ENCODE measurements at places on chromosomes 1 and 21.

DNA sequence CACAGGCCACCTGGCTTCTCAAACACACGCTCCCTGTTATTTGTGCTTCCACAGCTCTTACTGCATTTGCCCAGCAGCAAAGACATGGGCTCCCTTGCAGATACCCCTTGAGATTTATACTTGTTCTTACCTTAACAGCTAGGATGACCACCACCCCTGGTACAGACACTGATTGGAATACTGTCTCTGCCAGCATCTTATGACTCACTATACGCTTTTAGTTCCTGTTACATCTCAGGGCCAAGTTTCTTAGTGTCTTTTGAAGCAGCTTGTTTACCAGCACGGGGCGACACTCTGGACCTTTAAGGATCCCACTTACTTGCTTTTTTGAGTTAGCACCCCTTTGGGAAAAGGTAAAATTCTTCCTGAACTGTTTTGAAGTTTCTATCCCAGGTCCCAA is 874.8 kb downstream of the KCNT2 start:
- DNase-seq, result no peak

- no peak for DNase-seq
Measured at GRCh38 chr21:28959367-28960099, 33.1 kb downstream of the LTN1 start.

GRCh38 chr1:164796916-164797315 is 237.9 kb downstream of the PBX1 start:
- no peak for DNase-seq

DNA sequence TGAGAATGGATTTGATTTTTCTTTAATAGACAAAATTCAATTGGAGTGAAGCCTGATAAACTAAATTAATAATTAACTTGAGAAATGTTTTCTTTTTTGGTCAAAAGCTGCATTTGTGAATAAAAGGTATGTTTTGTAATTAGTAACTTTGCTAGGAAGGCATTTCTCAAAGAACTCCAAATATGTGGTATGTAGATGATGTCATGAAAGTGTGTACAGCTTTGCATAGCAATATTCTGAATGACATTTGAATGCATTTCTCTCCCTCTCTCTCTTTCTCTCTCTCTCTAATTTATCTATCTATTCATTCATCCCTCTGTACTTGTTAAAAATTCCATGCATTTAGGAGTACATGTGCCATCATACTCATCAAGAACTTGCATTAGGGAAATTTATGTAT is 109.1 kb upstream of the ADAMTS5 start:
- no peak for DNase-seq

GRCh38 chr1:16334655-16335340 is 17.5 kb downstream of the FBXO42 start:
- DNase-seq, result no peak

- DNase-seq, result no peak
Measured at GRCh38 chr1:203807196-203807595, 11.8 kb downstream of the ZBED6 start.

DNA sequence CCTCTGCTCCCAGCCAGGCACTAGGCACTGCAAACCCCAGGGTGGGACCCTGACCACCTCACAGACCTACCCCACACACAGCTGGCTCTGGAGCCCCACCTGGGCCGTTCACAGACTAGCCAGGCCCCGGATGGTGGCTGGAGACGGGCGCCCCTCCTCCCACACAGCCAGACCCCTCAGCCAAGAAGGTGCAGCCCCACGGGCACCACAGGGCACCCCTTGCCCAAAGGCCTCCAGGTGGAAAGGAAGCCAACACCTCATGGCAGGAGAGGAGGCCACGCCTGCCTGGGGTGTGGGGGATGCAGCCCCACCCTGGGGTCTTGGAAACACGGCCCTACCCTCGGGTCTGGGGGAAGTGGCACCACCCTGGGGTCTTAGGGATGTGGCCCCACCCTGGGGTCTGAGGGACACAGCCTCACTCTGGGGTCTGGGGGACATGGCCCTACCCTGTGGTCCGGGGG is 44.6 kb downstream of the WNT9A start:
- no peak for DNase-seq

DNA sequence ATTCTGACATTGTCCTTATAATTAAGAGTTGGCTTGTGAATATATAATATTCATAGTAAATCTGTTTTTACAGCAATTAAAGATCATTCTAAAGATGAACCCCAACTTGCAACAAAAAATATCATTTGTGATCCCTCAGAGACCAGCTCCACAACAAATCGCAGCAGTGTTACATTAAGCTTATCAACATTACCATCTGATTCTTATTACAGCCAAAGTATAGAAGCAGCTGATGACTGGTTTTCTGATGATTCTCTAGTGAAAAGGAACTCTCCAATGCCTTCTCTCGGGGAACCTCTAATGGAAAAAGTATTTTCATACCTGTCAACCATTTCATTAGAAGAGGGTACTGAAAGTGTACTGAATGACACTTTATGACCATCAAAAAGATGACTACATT is 45.4 kb downstream of the C1orf185 start:
- DNase-seq, result no peak

- no peak for DNase-seq
Measured at GRCh38 chr1:54814571-54814970, 13.4 kb upstream of the TTC22 start.

DNA sequence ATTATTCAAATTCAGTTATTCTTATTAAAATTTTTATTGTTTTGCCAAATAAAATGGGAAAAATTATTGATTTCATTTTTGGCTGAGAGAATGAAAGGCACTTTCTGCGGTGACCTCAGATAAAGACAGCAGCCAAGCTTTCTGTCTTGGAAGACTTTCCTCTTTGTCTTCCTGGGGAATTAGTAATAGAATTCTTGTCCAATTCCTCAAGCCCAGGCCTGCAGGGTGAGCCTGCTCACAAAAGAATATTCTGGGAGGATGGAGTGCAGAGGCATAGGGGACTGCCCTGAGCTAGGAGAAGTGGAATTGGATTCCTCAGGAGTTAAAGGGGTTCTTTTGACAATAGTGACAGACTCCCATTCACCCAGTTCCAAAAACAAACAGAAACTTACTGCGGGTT is 614.5 kb upstream of the ADGRL2 start:
- DNase-seq, result no peak

GRCh38 chr1:9889411-9889810 is 20.7 kb downstream of the CTNNBIP1 start:
- DNase-seq, result no peak

DNA sequence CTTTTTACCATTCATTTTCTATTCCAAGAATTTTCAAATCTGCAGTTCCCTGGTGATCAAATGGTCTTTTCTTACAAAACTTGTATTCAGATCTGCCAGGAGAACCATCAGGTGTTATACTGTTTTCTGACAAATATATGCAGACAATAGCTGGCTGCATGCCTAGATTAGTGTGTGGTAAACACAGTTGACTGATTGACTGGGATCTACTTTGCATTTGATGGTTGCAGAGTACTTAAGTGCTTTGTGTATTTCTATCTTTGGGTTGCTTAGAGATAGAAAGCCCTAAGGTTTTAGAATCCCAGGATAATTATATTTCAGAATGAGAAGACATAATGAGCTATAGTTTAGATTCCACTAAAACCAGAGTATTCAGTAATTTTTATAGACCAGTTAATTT is 102.0 kb upstream of the CHODL start:
- no peak for DNase-seq

DNA sequence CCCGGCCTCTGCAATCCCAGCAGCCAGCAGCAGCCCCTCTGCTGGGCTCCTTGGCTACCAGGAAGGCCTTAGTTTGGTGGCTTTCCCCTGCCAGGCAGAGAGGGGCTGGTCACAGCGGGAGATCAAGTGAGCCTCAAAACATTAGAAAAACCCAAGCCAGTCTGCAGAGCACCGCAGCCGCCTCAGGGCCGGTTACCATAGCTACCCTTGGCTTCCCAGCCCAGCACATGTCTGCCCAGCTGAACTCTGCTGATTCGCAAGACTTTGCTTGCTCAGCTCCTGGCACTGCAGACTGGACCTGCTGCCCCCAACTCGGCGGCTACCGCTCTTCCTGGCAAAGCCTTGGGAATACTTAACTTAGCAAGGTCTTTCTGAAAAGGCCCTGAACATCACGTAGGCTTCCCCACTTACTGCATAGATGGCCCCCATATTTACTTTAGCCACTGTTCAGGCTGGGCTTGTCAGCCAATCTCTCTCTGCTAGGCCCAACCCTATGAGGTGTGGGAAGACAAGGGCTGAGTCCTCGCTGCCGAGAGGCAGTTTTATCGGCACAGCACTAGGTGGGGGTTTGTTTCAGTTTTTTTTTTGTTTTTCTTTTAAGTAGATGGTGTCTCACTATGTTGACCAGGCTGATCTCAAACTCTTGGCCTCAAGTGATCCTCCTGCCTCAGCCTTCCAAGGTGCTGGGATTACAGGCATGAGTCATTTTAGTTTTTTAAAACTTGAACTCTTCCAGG is 28.6 kb upstream of the PLEKHG5 start:
- peak; percentile 66 for DNase-seq
